ENCODE measurements at places on chromosomes 12 and 14. TPM values are rescaled to one million over a fixed set of nuclear protein-coding genes. Genes with fewer than 3 reads are reported as not detected.

The CIDEB gene
- not detected for total RNA-seq

- DNase-seq: no peak
Measured at GRCh38 chr14:24196071-24197055, 1.1 kb upstream of the TM9SF1 start.

DNA sequence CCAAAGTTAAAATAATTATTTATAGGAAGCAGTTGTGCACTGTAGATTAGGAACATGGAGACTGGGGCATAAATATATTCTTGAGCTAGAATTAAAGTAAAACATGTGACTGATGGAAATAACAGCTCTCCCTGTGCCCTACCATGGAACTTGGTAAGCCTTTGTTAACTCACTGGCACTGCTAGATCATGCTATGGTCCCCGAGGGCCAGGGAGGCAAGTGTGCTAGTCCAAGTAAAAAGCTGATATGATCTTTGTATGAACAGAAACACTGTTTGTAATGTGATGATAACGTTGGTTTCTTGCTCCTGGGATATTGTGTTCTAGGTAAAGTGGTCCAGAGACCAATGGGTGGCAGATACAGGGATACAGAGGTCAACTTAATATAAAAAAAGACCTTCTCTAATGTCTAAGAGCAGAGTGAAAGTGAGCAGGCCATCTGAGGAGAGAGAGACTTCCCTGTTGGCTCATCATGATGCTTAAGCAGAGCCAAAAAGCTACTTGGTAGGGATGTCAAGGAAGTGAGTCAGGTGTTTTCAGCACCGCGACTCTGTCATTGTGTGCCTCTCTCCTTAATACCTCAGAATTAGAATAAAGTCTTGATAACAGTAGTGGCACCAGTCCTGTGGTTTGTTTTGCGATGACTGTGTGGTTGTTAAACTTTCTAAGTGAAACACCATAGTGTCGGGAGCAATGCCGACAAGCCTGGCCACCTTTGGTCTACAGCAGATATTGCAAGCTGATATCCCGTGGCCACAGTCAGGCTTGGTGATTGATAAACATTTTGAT is 27.6 kb downstream of the BICD1 start:
- peak; percentile 43 for DNase-seq

The RFX4 gene
- total RNA-seq: not detected

The AKAP5 gene
- total RNA-seq: 1.5 TPM

DNA sequence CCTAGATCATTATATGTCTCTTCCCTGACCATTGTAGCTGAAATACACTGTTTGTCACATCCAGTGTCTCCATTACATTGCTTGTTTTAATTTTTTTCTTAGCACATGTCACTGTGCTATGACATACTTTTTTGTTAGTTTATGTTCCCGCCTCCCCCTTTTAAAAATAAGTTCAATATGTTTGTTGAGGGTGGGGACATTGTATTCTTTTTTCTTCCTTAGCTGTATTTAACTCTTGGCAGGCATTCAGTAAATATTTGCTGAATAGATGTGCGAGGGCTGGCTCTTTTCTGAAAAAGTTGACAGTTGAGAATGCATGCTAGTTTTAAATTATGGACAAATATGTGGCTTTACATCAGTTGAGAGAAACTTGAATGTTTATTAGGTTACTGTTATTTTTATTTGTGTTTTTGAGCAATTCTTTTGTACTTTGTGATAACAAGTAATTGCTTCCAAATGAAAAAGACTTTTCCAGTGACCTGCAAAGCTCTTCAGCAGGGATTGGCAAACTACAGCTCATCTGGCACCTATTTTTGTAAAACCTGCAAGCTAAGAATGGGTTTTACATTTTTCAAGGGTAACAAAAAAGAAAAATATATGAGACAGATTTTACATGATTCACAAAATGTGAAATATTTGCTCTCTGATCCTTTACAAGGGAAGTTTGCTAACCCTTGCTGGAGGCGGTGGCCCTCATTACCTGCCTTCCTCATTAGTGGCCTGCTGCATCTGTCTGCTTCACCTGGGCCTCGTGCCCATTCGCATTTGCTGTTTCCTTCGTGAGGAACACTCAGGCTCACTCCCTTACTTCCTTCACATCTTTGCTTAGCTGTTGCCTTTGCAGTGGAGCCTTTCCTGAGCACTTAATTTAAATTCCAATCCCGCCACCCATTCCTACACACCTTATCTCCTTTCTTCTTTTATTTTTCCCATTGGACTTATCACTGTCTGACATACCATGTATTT is 229.4 kb downstream of the ERC1 start:
- DNase-seq: no peak

GRCh38 chr12:42422785-42423184 is 96.8 kb downstream of the PPHLN1 start:
- DNase-seq: no peak

DNA sequence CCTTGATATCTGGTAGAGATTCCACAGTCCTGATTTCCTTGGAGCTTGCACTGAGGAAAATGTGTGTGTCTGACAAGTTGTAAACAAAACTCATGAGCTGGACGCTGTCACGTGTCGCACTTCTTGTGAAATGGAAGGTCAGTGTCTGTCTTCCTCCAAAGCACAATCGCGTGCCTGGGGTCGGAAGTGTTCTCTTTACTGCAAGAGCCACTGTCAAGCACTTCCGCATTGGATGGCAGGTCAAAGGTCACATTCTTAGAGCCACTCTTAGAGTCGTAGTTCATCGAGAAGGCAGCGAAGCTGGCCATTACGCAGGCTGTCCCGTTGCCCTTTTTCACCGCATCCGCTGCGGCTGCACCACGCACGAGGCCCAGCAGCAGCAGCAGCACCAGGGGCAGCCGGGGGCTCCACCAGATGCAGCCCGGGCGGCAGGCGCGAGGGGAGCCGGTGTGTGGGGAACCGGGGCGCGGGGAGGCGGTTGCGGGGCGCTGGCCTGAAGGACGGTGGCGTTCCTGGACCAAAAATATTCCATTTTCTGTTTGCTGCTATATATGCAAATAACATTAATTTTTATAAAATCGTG is 45.0 kb downstream of the LRTM2 start:
- no peak for DNase-seq

DNA sequence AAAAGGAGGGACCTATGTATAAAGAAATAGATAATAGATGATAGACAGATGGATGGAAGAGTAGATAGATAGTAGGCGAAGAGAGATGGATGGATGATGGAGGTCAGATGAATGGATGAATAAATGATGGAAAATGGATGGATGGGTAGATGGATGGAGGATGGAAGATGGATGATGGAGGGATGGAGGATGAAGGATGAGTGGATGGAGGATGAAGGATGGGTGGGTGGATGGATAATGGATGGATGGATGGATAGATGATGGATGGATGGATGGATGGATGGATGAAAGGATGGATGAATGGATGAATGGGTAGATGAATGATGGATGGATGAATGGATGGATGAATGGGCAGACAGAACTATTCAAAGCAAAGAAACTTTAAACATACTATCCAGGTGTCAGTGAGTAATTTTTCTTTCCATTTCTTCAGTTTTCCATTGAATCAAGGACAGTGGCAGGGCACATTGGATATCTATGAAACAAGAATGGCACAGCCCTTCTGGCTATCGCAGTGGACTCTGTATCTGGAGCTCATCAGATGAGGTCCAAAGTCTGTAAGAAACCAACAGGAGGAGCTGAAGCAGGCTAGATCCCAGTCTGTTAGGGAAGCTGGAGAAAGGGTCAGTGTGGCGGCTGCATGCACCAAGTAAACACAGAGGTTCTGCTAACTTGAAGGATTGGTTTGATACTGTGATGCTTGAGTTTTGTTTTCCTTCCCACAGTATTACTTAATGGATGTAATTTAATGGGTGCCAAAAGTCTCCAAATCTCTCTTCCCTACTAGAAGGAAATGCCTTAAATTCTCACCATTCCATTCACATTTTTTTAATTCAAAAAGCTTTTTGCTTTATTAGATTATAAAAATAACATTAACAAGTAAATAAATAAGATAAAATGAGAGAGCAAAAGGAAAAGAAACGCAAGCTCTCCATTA is 18.1 kb upstream of the MED13L start:
- DNase-seq: no peak

- DNase-seq: no peak
Measured at GRCh38 chr12:50195832-50196231, 28.7 kb upstream of the CERS5 start.

GRCh38 chr12:126163984-126164383 is 1098.7 kb downstream of the AACS start:
- no peak for DNase-seq

DNA sequence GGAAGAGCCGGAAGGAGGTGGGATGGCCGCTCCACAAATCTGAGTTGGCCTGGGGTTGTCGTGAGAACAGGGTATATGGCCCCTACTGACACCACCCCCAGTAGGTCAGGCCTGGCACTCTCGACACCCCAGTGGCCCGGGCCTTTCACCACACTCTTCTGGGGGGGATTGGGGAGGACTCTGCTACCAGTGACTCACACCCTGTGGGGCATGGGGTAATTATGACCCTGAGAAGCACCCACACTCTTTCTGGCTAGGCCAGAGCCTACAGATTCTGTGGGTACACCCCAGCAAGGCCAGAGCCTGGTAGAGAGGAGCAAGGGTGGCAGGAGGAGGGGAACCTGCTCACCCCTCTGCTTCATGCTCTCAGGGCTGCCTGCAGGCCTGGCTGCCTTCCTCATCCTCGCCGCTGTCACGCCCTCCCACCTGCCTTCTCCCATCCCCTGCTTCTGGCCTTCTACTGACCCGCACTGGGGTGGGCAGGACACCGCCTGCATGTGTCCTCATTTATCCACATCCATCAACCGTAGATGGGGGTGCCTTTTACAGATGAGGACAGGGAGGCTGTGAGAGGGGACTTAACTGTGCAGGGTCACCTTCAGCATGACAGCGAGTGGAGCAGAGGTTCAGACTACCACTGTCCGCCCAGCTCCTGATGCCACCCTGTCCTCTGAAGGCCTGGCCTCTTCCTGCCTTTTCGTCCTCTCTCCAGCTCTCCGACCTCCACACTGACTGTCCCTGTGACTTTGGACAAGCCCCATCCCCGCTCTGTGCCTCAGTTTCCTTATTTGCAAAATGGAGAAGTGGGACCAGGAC is 18.4 kb downstream of the ASB2 start:
- no peak for DNase-seq

GRCh38 chr12:52952076-52952801 is 3.3 kb downstream of the KRT18 start:
- DNase-seq: no peak

GRCh38 chr12:95271465-95271864 is 53.9 kb downstream of the VEZT start:
- DNase-seq: no peak

GRCh38 chr12:116922194-116922897 is 11.6 kb downstream of the FBXW8 start:
- DNase-seq: no peak

DNA sequence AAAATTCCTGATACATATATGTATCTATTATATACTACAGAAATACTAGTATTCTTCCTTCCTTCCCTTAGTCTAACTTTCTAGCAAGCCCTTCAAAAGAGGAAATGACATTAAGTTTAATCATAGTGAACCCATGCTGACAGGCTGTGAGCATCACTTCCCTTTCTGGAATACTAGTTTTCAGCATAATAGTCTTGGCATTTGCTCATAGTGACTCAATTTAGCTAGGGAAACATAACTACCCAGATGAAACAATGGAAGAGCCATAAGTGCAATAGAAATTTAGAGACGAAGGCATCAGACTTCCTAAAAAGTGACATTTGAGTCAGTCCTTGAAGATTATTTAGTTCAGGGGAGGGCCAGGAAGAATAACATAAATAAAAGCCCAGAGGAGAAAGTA is 184.5 kb upstream of the CRY1 start:
- no peak for DNase-seq

GRCh38 chr14:90105756-90106155 is 44.0 kb downstream of the KCNK13 start:
- no peak for DNase-seq

The HOXC12 gene
- not detected for total RNA-seq

GRCh38 chr12:53719649-53720048 is 7.6 kb downstream of the CALCOCO1 start:
- no peak for DNase-seq

- DNase-seq: no peak
Measured at GRCh38 chr12:84016956-84017355, 895.6 kb downstream of the SLC6A15 start.

DNA sequence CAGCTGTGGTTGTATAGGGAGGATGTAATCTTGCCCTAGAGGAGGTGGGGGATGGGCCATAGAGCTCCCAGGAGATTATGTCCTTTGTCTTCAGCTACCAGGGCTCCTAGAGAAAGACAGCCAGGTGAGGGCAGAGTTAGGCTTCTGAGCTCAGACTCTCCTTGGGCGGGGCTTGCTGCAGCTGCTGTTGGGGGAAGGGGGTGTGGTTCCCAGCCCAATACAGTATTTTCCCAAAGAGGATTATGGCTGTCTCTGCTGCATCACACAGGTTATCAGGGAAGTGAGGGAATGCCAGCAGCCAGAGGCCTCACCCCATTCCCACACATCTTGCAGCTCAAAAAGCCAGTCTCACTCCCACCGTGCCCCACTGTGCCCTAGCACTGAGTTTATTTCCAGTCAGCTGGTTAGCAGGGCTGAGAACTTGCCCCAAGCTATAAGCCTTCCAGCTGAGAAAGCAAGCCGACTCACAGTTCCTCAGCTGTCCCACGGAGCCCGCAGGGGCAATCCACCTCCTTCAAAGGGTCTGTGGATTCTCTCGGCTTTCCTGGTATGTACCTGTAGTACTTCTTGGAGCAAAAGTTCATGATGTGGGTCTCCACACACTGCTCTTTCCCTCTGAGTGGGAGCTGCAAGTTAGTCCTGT is 217.3 kb upstream of the CPNE8 start:
- DNase-seq: no peak

The KCNK10 gene
- total RNA-seq: 0.02 TPM

GRCh38 chr12:130438711-130439110 is 101.0 kb downstream of the PIWIL1 start:
- DNase-seq: no peak

The GPD1 gene
- total RNA-seq: 0.25 TPM

DNA sequence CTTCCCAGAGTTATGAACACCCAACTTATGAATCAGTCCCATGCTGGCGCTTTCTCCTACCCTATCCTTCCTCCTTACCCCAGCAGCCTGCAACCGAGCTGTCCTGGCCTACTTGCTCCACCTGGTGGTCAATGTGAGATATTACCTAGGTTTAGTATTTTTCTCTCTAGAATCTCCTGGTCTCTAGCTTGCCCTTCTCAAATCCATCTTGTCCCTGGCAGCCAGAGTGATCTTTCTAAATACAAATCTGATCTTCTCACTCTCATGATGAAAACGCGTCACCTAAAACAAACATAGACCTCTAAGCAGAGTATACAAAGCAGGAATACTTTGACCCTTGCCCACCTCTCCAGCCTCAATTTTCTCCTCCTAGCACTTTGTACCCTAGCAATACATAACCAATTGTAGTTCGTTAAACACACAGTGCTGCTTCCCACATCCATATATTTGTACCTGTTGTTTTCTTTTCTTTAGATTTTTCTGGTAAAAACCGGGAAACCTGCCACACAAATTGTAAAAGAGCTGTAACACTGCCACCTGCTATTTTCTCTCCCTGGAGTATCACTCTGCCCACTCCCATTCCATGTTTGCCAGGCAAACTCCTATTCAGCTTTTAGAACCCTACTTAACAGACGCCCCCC is 20.0 kb upstream of the TCP11L2 start:
- peak; percentile 32 for DNase-seq

- DNase-seq: peak; percentile 66
Measured at GRCh38 chr14:96090441-96091148, 51.4 kb downstream of the C14orf132 start.

Measured in H4 (cell line).